Dermis microvascular lymphatic vessel endothelial cell (primary cell): ENCODE measurements at places on chromosomes 7 and 10.
A peak's percentile ranks its signal among the peaks of the same experiment; 100 is the strongest.

DNA sequence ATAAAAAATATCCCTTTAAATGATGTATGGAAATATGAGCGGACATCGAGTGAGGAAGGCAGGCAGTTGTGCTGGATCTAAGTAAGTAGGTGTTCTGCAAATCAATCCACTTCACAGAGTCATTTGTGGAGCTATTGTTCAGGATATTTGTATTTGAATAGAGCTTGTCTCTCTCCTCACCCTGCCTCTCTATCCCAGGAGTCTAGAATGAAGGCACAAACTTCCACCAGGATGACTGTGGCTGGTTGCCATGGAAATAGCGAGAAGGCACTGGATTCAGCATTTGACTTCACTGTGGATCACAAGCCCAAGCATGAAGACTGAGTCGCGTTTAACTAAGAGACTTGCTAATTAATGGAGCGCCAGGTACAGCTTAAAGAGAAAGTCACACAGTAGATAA, 53.2 kb downstream of the NPY start:
- no peak for DNase-seq

GRCh38 chr10:83301732-83302131, 837.6 kb upstream of the GHITM start:
- no peak for DNase-seq

DNA sequence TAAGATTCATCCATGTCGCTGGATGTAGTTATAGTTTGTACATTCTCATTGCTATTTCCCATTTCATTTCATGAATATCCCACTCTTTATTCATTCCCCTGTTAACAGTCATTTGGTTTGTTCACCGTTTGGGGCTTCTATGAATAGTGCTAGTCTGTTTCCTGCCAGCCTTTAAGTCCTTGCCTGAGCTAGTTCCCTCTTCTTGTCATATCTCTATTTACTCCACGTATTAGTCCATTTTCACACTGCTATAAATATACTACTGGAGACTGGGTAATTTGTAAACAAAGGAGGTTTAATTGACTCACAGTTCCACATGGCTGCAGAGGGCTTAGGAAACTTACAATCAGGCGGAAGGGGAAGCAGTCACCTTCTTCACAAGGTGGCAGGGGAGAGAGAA, 56.2 kb downstream of the PLCE1 start:
- DNase-seq, result no peak

DNA sequence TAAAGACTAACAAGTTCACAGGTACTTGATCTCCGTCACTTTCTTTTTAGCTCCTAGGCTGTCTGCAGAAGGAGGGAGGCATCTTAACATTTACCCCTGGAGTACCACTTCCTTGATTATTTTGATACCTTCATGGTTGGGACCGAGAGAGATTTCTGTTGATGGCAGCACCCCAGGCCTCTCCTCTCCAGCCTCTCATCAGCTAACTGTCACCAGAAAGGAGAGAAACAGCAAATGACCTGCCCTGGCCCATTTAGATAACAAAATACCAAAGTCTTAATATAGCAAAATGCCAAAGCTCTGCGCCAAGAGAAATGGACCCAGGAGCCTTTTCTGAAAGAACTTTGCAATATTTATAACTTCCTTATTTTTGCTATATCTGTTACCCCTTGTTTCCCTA, 30.0 kb upstream of the KLHL7 start:
- DNase-seq, result no peak

DNA sequence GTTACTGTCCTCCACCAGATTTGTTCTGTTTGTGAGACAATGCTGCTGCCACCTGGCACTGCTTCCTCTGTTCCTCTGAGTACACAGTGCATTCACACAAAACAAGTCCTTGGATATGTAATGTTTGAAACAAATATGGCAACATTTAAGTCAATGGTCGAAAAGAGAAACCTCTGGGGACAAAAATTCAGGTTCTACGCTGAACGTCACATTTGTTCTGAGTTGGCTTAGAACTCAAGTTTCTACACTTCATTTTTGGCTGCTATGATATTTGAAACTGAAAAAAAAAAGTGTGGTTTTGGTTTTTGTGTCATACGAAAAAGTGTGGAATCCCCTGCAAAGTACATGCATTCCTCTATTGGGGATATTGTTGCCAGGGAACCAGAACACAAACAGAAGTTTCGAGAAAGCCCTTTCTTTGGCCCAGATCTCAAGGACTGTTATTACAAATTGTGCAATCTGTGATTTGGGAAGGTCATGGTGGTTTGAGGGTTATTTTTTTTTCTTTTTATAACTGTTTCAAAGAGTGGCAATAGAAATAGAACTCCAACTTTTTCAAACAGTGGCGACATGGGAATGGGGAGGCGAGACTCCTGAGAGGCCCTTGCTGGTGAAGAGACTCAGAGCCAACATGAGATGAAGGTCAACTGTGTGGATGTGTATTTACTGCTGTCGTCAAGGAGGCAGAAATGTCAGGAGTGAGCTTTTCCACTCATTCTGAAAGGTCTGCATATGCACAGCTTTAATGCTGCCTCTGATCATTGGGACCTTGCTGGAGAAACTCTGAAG, 127.5 kb downstream of the CUBN start:
- DNase-seq, result peak; percentile 26

DNA sequence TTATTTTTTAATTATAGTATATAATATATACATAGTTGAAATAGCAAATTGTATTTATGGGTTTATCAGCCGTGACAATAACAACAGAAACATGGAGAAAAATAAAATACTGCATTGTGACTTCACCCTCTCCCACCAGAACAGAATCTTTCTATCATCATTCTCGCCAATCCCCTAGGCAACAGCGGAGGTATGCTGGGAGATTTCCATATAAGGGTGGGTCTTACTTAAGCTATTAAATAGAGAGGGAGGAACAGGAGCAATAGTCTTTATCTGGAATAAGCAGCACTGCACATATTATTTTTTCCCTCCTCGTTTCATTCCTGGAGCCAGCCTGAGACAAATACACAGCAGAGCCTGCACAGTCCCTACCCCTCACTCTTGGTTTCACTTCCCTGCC, 1214.9 kb downstream of the XPNPEP1 start:
- no peak for DNase-seq

GRCh38 chr7:101542527-101543241, 86.4 kb downstream of the MYL10 start:
- DNase-seq, result peak; percentile 29

GRCh38 chr7:29386196-29386765, 177.4 kb upstream of the PRR15 start:
- no peak for DNase-seq

- no peak for DNase-seq
Observed at GRCh38 chr10:97333601-97334369, 744 bp downstream of the FRAT2 start.

DNA sequence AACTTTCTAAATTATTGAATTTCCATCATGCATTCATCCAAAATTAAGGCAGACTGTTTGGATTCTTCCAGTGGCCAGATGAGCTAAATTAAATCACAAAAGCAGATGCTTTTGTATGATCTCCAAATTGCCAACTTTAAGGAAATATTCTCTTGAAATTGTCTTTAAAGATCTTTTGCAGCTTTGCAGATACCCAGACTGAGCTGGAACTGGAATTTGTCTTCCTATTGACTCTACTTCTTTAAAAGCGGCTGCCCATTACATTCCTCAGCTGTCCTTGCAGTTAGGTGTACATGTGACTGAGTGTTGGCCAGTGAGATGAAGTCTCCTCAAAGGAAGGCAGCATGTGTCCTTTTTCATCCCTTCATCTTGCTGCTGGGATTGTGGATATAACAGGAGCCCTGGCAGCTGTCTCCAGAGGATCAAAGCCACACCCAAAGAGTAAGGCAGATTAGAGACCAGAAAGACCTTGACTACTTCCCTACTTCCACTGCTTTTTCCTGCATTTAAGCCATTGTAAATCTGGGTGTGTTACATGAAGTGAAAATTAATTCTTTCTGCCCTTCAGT, 8.2 kb upstream of the CFAP69 start:
- no peak for DNase-seq

- DNase-seq, result peak; percentile 45
Observed at GRCh38 chr10:31770307-31770902, 158.2 kb downstream of the ARHGAP12 start.

GRCh38 chr7:46032353-46032752, 111.3 kb upstream of the IGFBP3 start:
- DNase-seq, result no peak

DNA sequence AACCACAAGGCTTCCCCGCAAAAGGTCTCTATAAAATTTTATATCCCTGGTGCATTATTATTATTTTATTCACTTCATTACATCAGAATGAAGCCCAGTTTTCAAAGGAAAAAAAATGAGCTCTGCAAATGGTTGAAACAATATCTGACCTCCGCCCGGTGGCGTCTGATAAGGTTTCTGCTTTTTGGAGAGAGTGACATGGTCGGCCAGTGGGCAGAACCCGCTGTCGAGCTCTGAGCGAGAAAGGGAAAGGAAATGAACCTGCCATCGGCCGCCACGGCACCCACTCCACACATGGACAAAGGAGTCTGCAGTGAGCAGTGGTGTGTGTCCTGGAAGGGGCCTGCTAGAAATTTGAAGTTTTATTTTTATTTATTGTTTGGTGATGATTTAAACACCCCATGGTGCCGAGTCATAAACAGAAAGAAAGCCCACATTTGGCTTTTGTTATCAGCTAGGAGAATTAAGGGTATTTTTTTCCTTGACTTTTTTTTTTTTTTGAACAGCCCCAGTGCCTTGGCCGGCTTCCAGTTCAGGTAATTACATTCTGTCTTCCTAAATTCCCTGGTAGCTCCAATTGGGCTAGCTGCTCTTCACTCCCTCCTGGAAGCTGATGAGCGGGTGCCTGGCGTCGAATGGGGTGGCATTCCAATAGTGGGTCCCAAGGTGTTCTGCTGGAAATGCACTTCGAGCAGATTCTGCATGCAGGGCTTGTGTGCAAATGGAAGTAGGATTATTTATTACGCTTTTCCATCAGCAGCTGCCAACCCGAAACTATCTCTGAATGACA, 149.4 kb upstream of the MKI67 start:
- DNase-seq, result no peak

DNA sequence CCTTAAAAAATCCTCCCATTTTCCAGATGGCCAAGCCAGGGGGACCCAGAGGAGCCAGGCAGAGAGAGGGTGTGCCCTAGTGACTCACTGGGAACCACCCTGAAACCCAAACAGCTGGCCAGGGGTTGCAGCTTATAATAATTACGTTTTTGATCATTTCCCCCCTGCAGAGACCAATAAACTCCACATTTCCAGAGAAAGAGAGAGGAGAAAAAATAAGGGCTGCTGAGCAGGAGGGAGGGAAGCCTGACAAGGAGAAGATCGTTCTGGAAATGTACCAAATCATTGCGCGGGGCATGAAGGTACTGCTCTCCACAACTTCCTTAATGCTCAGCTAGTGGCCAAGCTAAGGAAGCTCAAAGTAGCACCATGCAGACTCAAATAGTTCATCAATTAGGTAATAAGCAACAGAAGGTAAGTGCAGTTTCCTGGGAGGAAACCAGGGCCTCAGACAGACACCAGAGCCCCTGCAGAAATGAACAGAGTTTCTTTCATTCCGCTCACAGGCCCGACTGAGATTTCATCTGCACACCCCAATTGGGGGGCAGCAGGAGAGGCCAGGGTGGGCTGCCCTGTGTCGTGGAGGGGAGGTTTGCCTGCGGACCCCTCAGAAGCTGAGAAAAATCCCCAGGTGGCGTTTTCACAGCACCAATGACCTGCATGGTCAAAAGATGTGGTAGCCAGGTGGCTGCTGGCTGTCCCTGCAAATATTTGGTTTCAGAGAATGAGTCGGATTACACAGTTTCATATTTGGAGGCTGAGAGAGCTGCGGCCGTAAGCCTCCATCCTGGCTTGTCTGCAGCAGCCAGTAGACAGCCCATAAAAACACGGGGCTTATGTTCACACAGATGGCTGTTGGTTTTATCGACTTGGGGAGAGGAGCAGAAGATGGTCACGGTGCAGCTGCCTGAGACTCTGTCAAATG, 153.2 kb upstream of the LYZL2 start:
- DNase-seq, result no peak

- no peak for DNase-seq
Observed at GRCh38 chr10:75565286-75566251, 134.1 kb downstream of the LRMDA start.

DNA sequence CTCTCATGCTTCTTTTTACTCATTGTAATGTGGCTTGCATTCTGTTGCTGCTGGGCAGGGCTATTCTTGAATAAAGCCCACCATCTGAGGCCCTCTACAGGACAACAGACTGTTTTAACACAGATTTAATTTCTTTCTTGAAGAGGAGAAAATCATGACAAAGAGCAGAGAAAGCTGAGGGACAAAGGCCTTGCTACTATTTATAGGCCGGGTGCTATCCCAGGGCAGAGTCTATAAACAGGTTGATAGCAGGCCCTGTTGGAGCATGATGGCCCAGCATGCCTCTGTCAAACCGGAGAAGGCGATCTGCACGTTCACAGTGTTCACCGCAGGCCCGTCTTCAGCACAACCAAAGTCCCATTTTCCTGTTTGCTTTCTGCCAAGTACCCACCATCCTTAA, 3.0 kb downstream of the VIPR2 start:
- no peak for DNase-seq

GRCh38 chr10:106493751-106494150, 670.8 kb downstream of the SORCS1 start:
- no peak for DNase-seq

DNA sequence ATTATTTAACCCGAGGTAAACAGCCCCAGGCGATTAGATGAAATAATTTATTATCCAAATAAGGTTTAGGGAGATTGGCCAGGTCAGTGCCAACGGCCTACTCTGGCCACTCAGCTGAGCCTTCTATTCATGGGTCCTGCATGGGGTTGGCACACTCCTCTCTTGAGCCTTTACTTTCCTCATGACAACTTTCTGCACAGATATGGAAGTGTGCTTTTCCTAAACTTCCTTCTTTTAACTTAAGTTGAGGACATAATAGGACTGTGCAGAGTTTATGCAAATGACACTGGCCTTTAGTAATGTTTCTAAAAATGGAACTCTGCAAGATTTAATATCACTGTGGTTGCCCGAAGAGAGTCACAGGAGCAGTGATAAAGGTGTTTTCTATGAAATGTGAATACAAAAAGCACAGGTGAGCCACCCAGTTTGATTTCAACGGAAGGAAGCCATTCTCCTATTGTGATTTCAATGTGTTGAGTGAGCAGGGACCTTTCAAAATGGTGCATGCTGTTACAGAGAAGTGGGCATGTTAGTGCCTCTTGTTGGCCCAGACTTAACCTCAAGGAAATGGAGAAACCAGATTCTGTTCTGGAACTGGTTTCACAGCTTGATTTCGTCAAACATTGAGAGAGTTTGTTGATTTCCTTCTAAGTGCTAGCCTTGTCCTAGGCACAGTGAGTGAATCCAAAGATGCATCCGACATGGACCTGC, 55.7 kb downstream of the LYZL2 start:
- no peak for DNase-seq
